Psoas muscle (tissue), 8 donors: ENCODE measurements at places on chromosomes 1 and 21.

GRCh38 chr1:85665932-85666331, 42.3 kb downstream of the ZNHIT6 start:
- DNase-seq: no peak

DNA sequence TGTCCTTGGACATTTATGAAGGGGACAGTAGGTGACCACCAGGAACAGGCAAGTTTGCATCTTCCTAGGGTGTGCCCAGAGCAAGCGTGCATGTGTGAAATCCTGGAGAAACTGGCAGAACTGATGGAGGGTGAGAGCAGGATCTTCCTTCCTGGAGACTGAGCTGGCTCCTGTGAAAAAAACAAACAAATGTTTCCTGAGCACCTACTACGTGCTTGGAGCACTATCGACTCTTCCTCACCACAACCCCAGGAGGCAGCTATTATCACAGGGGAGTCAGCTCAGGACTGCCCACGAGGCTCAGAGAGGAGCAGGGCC, 1.5 kb upstream of the EDN2 start:
- no peak for DNase-seq

- DNase-seq: no peak
Measured at GRCh38 chr1:247291161-247291560, 35.3 kb downstream of the VN1R5 start.

GRCh38 chr1:119544165-119544762, 37.3 kb downstream of the HSD3B1 start:
- DNase-seq: no peak
